ENCODE measurements at places on chromosomes 6 and 20. TPM values are rescaled to one million over a fixed set of nuclear protein-coding genes. Genes with fewer than 3 reads are reported as not detected.

DNA sequence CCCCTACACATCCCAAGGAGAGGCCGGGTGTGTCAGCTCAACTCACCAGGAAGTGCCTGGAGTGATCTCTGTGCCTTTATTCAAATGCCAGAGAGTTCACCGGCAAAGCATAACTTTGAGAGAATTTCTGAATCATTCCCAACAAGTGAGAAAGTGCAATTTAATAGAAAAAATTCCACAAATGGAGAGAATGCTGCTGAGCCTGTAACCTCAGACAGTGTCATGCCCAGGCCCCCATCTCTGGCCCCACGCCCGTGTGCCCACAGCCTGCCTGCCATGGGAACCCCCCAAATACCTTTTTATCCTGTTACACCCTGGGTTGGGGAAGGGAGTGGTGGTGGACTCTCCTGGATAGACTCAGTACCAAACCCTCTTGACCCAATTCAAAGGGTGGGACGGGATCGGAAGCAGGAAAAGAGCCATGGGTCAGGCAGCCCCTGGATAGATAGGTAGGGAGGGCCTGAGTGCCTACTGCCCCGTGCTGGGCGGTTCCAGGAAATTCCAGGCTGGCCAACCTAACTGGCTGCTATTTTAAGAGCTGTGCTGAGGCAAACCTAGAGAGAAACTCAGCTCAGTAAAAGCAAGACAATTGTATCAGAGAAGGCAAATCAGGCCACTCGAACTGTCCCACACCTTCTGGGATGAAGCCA is 179.0 kb upstream of the FOXA2 start:
- peak; percentile 50 for DNase-seq

DNA sequence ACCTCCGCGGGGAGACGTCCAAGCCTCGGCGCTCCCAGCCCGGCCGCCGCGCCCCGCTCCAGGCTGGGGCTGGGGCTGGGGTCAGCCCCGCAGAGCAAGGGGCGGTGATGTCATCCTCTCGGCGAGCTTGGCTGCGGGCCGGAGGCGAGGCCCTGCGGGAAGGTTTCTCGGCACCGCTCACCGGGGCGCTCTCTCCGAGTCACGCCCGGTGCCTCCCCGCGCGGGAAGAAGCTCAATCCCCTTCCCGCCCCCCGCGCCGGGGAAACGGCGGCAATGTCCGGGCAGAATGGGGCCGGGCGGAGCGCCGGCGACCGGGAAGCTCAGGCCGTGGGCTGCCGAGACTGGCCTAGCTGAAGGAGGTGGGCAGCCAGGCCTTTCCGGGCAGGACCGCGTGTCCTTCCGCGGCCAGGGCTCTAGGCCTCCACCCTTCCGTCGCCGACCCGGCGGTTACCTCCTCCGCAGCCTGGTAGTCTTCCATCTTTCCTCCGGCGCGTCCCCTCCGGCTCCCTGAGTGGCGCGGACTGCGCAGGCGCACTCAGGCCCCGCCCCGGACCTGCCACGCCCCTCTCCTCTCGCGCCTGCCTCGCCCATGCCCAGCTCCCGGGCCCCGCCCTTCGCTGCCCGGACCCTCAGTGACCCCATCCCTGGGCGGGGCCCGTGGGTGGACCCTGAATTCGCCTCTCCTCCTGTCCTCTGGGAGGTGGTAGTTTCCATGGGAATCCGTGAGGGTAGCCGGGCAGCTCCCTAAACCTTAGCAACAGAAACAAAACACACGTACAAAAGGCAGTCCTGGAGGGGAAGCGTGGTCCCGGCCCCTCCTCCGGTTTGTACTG is at the start of gene DYNLT1:
Gene DYNLT1, minus strand, starts transcription at position 513 of the 833 bp plus-strand sequence. Its CDS starts 35 bp downstream, at position 478.
- peak; percentile 72 for DNase-seq

DNA sequence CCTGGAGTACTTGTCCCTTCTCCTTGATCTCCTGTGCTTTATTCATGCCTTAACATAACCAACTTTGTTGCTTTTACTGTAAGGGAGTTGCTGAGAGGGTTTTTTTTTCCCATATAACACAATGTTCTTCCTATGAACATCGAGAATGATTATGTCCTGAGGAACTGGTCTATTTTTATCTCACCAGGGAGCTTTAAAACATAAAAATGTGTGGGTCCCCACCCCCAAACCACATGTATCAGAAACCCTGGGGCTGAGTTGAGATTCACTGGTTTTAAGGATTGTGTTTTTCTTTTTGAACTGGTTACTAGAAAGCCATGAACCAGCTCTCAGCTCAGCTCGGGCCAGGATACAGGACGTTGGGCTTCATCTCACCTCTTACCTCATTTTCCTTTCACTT is 118.5 kb upstream of the JAG1 start:
- DNase-seq = no peak

DNA sequence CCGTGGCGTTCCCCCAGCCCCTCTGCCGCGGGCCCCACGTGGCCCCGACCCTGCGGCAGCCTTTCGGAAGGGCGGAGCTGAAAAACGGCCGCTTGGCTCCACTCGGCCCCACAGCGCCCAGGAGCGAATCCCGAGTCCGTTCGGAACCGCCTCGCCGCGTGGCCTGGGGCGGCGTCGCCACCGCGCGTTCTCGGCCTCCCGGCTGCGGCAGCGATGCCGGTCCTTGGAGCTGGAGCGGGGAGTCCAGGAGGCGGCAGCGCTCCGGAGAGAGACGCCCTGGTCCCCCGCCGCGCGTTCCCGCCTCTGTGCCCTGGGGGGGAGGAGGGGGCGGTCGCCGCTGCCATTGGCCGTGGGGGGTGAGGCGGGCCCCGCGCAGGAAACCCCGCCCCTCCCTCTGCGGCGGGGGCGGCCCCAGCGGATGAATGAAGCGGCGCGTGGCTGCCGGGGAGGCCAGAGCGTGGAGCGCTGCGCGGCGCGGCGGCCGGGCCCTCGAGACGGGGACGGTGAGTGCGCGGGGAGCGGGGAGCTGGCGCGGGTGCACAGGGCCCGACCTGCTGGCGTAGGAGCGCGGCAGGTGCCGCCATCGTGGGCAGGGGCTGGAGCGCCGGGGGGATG is at the start of gene SLCO4A1:
Gene SLCO4A1, plus strand, starts transcription at position 453 of the 615 bp plus-strand sequence. CDS start 13,952 bp downstream, outside the sequence.
- peak; percentile 49 for DNase-seq

- DNase-seq = no peak
These were observed 8.5 kb downstream of the RMND1 start for GRCh38 chr6:151443454-151443853.

DNA sequence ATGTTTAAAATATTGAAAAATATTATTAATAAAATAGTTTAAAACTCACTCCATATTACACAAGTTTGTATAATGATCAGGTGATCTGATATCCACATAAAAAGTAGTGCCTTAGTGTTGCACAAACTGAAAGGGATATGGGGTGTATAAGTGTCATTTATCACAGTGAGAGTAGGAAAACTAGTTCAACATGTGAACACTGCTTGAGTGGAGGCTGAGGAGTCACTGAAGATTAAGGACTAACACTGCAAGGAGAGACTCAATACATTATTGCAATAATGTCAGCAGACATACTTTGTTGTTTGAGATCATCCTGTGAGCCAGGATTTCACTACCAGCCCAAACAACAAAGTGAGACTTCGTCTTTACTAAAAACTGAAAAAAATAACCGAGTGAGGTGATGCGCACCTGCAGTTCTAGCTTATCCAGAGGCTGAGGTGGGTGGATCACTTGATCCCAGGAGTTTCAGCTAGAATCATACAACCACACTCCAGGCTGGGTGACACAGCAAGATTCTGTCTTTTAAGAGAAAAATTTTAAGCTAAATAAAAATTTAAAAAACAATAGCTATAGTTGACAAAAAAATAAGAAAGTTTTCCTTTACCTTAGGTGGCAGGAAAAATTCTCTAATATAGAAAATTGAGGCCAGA is 2.4 kb upstream of the KHDC1L start:
- DNase-seq = no peak

DNA sequence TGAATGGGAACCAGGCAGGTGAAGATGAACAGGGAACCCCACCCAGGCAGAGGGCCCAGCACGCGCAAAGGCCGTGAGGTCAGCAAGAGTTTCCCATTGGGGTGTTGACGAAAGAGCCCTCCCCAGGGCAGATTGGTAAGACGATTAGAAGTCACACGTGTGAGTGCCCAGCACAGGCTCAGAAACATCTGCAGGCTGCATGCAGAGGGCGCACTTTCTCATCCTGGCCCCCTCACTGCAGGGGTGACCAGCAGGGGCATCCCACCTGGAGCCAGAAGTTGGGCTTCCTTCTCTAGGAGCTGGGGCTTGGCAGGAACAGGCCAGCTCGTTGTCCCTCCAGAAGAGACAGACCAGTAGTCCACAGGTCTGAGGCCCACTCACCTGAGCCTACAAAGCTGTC is 38.4 kb downstream of the VSTM2L start:
- no peak for DNase-seq

GRCh38 chr6:90895299-90896074 is 308.6 kb upstream of the MAP3K7 start:
- peak; percentile 3 for DNase-seq

- no peak for DNase-seq
These were observed 12.5 kb downstream of the ID1 start for GRCh38 chr20:31617432-31618104.

DNA sequence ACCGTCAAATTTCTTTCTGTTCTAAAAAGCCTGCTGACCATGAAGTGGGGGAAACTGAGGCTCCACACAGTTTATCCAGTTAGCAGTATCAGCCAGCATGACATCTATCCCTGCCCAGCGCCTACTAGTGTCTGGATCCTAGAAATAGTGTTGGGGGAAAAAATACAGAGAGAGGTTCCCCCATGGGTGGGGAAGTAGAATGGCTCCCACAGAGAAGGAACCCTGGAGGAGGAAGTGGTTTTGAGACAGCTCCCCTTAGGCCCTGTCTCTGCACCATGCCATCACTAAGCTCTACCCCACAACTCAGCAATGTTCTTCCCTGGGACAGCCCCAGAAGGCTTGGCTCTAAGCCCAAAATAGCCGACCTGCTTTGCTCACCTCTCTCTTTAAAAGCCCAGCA is 153.4 kb downstream of the MBOAT1 start:
- DNase-seq = no peak

GRCh38 chr20:7387638-7388193 is 552.5 kb downstream of the HAO1 start:
- DNase-seq = no peak

DNA sequence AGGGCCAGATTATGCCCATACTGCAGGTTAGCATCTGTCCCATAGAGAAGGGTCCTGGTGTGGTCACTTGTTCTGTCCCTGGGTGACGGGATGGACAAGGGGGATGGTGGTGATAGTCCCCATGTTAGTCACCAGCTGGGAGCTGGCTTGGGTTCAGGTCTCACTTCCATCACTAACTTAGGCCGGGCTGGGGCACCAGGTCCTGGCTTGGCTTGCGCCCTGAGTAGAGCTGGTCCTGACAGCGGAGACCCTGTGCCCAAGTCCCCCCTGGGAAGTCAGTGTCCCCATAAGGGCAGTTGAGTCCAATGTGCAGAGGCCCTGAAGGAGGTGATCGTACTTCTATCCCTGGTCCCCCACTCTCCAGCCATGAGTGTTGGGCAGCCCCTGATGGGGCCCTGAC is 52.6 kb downstream of the ANKRD60 start:
- no peak for DNase-seq

The GRM1 gene
- 0.53 TPM for total RNA-seq

The PLCB1 gene
- 10.6 TPM for total RNA-seq

The PNPLA1 gene
- not detected for total RNA-seq

The TRIM38 gene
- total RNA-seq = 7.1 TPM

The ZSWIM1 gene
- 10.2 TPM for total RNA-seq

The SHLD1 gene
- total RNA-seq = 4.3 TPM

The C6orf52 gene
- total RNA-seq = not detected

The ASIP gene
- not detected for total RNA-seq
